ENCODE measurements at places on chromosomes 3 and 15.

DNA sequence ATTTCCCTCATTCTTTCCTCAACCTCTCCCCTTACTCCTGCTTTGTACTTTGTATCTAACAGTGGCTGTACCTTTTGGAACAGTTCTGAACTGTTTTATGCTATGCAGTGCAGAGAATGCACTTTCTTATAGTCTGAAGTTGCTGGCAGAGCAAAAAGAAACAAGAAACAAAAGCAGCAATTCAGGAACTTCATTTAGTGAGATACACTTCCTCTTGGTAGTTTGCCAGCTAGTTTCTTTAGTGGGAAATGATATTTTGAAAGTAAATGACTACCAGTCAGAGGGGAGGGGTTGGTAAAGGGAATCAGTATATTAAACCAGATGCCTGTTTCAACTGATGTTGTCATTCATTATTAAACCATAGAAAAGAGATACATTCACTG, 55.0 kb upstream of the CHD2 start:
- peak; percentile 48 for DNase-seq

DNA sequence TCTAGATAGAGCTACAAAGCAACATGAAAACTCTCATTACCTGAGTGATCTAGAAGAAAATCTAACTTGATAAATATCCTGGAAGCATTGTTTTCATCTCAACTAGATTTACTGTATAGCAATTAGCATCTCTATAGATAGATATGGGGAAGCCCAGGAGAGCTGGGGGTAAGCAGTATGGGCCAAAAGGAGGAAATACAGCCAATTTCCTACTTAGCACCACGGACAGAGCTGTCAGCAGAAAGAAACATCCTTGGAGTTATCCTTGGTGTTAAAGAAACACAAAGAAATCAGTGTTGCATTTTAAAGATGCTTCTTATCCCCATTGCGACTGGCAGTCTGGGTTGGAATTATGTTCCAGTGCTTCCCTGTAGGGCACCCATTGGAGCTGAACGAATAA, 126.2 kb downstream of the TIGIT start:
- no peak for DNase-seq

GRCh38 chr3:66808891-66809594, 189.1 kb upstream of the KBTBD8 start:
- DNase-seq = no peak

- DNase-seq = no peak
Observed at GRCh38 chr3:70800951-70801350, 488.5 kb upstream of the MDFIC2 start.

DNA sequence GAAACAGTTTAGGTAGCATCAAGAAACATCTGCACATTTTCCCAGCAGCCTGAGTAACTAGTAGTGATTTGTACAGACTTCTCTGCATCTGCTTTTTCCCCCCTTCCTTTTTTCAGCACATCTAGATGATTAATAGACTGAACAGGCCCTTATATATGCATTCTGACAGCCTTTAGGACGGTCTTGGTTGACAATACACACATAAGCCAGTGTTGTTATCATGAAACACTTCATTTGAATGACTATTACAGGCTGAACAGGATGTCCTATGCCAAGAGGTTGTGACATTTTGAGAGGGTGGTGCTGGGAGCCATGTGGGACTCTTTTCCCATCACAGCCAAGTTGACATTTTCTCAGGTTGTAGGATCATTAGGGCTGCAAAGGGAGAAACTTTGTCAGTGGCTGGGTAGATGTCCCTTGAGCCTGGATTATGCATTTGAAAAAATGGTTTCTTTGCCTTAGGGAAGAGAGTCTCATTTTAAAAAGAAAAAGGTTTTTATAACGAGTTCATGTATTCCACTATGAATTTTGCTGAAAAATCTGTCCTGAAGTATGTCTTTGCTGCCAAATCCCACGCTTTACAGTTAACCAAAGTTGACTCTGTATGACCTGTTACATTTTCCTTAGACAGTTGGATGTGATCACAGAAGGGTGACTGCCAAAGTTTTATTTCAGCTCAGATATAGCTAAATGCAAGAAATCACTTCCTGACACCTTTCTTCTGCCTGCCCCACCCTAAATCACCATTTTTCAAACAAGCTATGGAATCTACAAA, 73.7 kb downstream of the FILIP1L start:
- DNase-seq = peak; percentile 75

- no peak for DNase-seq
Observed at GRCh38 chr3:43998370-43998835, 243.3 kb upstream of the TOPAZ1 start.

- DNase-seq = no peak
Observed at GRCh38 chr3:77935418-77935817, 895.5 kb downstream of the ROBO2 start.

GRCh38 chr3:4587838-4588105, 94.6 kb downstream of the ITPR1 start:
- DNase-seq = no peak

DNA sequence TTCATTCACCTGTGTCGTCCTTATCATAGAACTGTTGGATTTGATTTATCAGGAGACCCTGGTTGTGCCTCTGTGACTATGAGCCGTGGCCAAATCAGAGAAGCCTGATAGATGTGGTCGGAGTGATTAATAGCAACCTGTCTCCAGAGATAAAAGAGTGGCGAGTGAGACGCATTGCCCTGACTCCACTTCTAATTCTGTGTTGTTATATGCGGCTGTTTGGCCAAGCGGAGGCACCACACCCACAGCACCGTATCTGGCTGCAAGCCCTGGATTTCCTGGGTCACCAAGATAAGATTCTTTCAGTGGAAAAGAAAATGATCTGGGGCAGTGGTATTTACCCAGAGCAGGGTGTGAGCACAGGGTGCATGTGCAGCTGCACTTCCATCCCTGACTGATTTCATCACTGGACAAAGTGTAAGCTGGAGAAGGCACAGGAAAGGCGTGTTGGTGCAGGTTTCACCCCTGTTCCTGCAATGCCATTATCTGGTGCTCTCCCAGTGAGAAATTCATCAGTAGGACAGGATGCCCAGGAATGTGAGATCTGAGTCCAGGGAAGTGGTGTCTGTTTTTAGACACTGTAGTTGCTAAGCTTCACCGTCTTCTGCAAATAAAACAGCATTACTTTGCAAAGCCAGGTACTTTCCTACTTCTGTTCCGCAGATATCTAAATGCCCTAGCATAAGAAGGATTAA, 84.6 kb downstream of the CD47 start:
- DNase-seq = peak; percentile 47

DNA sequence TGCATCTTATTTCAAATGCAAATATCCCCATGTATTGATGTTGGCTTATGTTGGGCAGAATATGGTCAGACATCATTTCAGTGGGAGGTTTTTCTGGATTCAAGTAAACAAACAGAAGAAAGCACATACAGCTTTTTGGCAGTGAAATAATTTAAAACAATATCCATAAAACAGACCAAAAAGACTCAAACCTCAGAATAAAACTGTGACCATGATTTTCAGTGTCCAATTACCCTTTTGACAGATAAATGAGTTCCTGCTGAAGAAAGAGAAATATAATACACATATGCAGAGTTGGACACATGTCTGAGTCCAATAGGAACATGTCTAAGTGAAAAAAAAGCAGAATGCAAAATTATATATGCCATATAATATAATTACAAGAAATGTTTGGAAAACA, 39.1 kb downstream of the PXK start:
- DNase-seq = no peak

GRCh38 chr3:189108735-189109134, 63.0 kb upstream of the TPRG1 start:
- DNase-seq = no peak

DNA sequence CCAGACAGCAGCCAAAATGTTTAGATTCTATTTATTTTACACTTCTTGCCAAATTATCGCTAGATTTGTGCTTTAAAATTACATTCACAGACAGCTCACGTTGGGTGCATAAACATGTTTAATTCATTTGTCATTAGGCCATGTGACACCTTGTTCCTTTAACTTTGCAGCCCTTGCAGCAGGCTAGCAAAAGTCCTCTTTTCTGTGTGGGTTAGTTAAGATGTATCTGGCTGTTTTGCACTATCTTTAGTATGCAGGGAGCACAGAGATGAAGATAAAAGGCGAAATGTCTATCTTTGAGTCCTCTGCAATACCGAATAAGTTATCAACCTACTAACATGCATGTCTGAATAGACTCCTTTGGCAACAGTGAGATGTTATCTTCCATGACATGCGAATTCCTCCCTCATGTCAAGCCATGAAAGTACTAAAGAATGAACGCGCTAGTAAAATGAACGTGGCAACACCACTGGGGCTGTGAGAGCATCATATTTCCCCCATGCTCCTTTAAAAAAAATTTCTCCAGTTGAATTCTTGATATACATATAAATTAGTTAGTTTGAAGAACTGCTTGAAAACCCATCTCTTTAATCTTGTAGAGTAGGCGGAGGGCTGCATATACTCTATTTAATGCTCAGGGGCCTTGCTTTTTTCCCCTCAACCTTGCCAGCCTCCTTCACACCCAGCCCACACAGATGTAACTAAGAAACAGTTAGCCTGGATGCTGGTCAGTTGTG, 620.4 kb upstream of the NR2F2 start:
- no peak for DNase-seq

DNA sequence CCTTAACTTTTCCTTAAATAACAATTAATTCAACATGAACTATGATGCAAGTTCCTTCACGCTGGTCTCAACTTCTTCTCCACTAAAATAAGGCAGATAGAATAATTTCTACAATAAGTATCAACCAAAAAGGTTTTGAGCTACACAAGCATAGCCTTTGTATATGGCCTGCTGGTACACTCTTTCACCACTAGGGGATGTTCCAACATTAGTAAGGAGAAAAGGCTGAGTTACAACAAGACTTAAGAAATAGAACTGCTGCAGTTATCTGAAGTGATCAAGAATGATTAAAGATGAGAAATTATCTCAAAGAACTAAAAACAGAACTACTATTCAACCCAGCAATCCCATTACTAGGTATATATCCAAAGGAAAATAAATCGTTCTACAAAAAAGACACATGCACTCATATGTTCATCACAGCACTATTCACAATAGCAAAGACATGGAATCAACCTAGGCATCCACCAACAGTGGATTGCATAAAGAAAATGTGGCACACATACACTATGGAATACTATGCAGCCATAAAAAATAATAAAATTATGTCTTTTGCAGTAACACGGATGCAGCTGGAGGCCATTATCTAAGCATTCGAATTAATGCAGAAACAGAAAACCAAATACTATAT, 14.4 kb downstream of the ATP13A3 start:
- peak; percentile 31 for DNase-seq

GRCh38 chr3:120153294-120153693, 59.0 kb upstream of the GSK3B start:
- no peak for DNase-seq
